Left hindlimb (tissue), 1 donor: ENCODE measurements at places on chromosomes 4 and X.

- DNase-seq, result no peak
Measured at GRCh38 chr4:71866212-71866885, 82.5 kb upstream of the GC start.

GRCh38 chrX:15475486-15475885 lies 17.6 kb downstream of the PIR start:
- DNase-seq, result no peak

DNA sequence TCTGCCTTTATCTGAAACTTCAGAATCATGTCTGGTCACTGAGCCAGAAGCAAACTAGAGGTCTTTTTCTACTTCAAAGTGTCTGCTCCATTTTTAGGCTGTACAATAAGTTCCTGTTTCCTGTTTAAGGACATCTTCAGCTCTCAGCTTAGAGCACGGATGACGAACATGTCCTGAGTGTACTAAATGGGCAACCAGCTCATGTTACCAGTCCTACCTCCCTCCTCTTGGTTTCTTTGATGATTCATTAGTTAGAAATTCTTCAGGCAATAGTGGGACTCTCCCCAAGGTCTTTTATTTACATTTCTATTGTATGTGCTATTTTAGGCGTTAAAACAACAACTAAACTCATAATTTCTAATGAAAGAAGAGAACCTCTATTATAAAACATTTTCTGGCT lies 58.0 kb downstream of the ENPEP start:
- no peak for DNase-seq

DNA sequence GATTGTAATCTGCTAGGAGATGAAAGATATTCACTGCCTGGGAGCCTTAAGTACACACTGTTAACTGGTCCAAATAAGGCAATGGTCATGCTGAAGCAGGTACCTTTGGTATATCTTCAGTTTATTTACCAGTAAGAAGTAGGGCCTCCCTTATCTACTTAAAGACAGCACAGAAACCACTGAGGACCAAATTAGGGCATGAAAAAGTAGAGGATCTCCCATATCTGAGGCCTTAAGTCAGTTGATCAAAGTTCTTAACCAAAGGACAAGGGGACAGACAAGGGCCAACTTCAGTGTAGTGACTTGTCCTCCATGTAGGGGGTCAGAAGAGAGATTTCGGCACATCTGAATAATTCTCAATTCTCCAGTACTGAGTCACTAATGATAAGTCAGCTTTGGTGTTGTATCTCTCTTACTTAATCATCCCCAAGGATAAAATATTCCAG lies 59.1 kb downstream of the AMELX start:
- DNase-seq, result no peak

DNA sequence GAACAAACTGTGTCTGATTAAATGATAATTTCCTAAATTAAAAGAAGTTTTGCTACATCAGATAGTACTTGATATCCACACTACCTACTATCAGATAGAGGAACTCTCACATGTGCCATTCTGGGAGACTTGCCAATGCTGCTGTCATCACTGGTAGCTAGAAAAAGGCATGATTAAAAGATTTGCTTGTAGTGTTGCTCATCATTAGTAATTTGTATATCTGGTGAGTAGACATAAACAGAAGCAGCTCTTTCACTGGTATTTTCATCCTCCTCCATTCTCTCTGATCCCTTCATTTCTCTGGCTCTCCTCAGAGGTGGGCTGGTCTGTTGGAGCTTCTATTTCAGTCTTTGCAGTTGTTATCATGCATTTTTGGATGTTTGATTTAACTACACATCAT lies 56.0 kb downstream of the SPRY1 start:
- DNase-seq, result no peak

DNA sequence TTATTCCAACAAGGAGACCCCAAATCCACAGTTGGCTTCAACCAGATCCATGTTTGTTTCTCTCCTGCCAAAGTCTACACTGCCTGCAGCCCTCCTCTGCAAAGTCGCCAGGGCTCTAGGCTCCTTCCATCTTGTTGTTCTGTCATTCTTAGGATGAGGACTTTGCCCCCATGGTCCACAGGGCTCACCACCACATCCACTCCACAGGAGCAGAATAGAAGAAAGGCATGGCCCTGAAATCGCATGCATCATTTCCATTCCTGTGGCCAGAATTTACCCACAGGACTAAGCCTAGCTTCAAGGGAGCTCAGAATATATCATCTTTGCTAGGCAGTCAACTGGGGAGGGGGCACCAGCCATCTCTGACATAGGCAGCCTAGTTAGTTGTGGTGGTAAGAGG lies 254.7 kb downstream of the FBXW7 start:
- DNase-seq, result no peak

DNA sequence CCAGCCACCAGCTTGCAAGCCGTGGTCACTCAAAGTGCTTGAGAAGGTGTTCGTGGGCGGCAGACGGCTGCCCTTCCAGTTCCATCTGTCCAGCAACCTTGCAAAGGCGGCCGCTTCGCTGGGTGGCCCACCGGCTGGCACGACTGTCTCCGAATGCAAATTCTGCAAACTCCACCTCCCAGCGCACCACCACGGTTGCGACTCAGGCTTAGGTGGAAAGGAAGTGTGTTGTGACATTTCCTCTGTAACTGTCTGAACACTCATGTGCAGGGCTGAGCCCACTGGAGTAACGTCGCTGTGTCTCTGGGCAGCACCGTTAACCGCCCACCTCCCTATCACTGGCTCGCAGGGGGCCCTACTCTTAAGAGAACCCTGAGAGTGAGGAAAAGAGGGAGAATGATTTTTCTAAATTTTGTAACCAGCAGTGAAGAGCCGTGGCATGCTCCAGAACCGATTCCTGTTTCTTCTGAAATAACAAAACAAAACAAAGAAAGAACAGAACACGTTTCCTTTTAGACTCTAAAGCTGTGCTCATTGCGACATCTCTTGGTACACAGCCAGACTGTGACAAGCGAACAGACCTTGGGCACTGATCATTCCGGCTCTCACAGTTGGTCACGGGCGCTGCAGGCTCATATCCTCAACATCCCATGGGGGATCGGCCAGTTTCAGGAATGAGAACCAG lies at the start of gene P2RY8:
Gene P2RY8, minus strand, starts transcription at position 155 of the 685 bp plus-strand sequence. CDS start 70,627 bp downstream, outside the sequence.
- no peak for DNase-seq

- no peak for DNase-seq
Measured at GRCh38 chr4:99848591-99849001, 32.0 kb downstream of the DAPP1 start.

DNA sequence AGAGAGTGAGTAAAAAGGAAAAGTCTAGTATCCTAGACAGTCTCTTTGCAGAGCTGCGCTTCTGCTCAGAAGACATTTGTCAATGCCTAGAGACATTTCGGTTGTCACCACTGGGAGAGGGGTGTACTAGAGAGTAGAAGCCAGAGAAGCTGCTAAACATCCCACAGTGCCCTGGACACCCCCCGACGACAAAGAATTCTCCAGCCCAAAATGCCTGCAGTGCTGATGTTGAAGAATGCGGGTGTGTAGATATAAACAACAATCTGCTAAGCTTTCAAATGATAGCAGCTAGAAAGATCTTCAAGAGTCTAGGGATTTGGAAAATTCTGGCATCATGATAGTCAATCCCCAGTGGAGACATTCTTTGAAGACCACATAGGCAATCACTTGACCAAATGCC lies 90.1 kb downstream of the PALLD start:
- DNase-seq, result no peak

- no peak for DNase-seq
Measured at GRCh38 chrX:50456712-50457484, 13.7 kb downstream of the DGKK start.

DNA sequence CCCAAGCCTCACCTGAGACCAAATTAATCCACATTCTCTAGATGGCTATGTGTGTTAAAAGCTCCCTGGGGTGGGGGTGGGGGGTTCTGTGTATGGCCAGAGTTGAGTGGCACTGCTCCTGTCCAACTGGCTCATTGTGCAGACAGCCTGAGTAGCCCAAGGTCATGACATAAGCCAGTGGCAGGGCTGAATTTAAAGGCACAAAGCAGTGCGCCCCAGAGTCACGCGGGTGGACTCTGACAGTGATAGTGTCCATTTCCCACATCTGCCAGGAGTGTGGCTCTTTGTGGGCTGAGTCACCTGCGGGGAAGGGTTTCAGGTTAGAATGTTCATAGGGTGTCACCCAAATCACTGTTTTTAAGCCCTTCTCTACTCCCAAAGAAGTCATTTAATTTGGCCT lies 45.4 kb downstream of the SCD5 start:
- no peak for DNase-seq

DNA sequence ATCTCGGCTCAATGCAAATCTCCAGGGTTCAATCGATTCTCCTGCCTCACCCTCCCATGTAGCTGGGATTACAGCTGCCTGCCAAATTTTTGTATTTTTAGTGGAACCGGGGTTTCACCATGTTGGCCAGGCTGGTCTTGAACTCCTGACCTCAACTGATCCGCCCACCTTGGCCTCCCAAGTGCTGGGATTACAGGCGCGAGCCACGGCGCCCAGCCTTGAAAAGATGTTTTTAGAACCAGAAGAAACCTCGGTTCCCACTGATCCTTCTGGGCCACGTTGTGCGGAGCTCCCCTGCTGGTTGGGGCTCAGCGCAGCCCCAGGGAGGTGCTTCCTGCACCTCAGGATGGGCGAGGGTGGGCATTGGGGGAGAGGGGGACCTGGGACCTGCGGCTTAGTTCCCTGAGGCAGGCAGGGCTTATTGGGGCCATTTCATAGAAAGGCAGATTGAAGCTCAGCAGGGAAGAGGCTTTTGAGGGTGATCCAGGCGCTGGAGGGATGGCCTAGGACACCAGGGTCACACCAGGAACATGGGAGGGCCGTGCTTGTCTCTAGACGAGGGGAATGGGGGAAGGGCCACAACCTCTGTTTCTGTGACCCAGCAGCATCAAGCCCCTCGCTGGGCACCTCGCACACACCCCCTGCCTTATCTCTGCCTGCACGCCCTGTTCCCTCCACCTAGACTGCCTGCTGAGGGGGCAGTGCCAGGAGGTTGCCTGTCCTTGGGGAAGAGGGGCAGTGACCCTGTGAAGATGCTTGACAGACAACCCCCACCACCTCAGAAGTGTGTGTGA lies 6.3 kb upstream of the ADD1 start:
- DNase-seq, result peak; percentile 37

DNA sequence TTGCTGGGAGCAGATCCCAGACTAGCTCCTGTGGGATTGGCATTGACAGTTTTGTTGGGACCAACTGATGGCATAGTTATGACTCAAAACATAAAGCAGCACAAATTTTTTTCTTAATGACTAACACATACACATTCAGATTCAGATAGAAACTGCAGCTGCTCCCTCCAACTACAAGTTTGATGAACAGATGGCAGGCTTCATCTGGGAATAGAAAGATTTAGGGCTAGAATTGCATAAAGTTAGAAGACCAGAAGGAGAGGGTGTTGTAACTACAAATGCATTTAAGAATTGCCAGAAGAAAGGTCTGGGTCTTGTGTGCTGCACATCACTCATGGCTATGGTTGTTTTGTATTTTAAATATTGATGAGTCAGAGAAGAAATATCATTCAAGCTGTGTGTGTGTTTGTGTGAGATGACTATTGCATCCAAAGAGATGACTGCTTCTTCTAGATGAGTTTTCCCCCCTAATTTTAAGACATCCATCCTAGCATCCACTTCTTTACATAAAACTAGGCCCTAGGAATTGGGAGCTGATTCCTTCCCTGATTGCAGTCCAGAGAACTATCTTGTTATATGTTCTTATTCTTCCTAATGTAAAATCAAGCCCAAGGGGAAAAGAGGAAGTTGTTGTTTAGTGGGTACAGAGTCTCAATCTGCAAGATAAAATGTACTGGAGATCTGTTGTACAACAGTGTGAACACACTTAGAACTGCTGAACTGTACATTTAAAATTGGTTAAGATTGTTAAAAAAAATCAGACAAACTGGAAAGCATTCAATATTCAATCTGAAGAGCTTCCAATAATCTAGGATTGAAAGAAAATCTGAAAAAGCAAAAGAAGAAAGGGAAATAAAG lies 175.1 kb downstream of the PARM1 start:
- no peak for DNase-seq

GRCh38 chrX:118536687-118537461 lies 41.3 kb downstream of the DOCK11 start:
- DNase-seq, result no peak

DNA sequence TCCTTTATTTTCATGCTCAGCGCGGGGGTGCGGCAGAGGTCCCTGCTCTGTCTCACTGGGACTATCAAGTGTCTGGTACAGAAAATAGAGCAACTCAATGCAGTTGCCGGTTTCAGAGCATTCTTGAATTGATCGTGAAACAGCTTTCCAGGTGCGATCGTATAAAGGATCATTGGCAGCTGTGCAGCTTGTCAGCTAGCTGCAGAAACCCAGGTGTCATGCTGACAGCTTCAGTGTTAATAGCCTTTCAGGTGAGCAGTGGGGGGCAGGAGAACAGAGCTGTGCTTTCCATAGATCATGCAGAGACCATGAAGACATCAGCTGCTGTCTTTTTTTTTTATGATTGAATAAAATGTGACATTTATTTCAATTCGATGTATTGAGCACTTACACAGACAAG lies 583.9 kb downstream of the NLGN4X start:
- no peak for DNase-seq

GRCh38 chr4:134567461-134567860 lies 365.9 kb upstream of the PABPC4L start:
- DNase-seq, result no peak

DNA sequence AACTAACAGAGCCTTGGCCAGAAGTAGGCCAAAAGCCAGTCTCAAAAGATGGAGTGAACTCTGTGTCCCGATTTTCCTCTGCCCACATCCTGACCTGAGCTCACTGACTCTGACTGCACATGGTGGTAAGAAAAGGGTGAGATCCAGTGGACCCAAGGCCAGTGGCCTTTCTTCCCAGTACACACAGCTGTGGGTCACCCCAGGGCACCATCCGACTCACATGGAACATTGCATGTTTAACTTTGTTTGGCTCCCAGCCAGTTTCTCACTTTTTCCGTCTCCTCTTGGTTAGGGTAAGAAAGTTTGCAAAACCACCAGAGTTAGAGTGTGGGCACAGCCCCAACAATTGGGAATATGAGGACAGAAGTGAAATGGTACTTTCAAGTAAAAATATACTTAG lies 69.8 kb downstream of the GAB1 start:
- peak; percentile 73 for DNase-seq

DNA sequence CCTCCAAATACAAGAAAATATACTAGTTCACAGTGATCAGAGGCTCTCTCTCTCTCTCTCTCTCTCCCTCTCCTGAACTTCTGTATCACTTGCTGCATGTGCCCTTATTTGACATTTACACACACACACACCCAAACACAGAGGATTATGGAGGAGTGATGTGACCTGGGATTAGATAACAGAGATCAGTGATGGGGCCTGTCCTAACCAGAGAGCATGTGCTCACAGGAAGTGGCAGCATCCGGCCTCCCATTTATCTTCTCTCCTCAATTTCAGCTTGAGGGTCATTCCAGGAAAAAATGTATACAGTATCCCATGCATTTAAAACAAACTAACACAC lies 143.0 kb downstream of the TSPAN5 start:
- no peak for DNase-seq

- no peak for DNase-seq
Measured at GRCh38 chr4:26060286-26060685, 146.3 kb downstream of the SMIM20 start.

DNA sequence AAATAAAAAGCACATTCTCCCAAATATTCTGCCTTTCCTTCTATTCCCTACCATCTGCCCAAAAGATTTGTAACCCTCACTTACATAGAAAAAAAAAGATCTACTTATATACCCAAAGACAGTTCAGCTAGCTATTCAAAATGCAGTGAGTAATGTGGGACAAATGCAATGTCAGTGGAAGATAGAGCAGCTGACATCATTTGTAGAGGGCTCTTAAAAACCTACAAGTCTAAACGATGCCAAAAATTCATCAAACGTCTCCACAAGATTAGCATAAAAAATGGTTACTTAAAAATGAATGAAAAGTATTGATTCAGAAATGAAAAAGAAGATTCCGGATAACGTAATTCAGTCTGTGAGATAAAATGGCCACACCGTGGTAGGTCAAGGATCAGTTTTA lies 96.5 kb downstream of the ASB9 start:
- DNase-seq, result no peak
